ENCODE measurements at places on chromosomes 2 and 18. TPM values are rescaled to one million over a fixed set of nuclear protein-coding genes. Genes with fewer than 3 reads are reported as not detected.

Gene TOGARAM2
- 0.26 TPM for total RNA-seq

Gene ARHGAP15
- total RNA-seq: not detected

Gene SLC14A1
- 31.0 TPM for total RNA-seq

Gene DYSF
- total RNA-seq: not detected

Gene AKAIN1
- total RNA-seq: not detected

Gene MARCHF4
- 0.26 TPM for total RNA-seq

Gene EEF1B2
- total RNA-seq: 439 TPM

Gene SLC66A2
- 46.1 TPM for total RNA-seq

Gene CYP27A1
- 40.6 TPM for total RNA-seq

Gene SLC9A2
- not detected for total RNA-seq

Gene ADAM17
- total RNA-seq: 49.1 TPM

Gene PROM2
- 0.26 TPM for total RNA-seq

Gene GNAL
- 0.77 TPM for total RNA-seq

Gene AFF3
- total RNA-seq: 0.50 TPM

Gene TXNDC2
- not detected for total RNA-seq

Gene ANKRD36B
- total RNA-seq: 26.7 TPM

Gene LRRC30
- not detected for total RNA-seq

Gene CAPN14
- 0.17 TPM for total RNA-seq

Gene CCDC85A
- total RNA-seq: not detected

Gene CHRNG
- total RNA-seq: not detected

Gene CYRIA
- 10.2 TPM for total RNA-seq

Gene ANKRD30BL
- not detected for total RNA-seq

Gene OXER1
- total RNA-seq: 0.26 TPM

Gene HNRNPLL
- 51.4 TPM for total RNA-seq

Gene IER3IP1
- 26.2 TPM for total RNA-seq

Gene OSBPL6
- total RNA-seq: 2.1 TPM

Gene PER2
- total RNA-seq: 2.1 TPM

Gene NEUROD1
- total RNA-seq: not detected

Gene CROCC2
- total RNA-seq: 0.51 TPM

Gene ABHD1
- total RNA-seq: 0.26 TPM

Gene LRP2
- under 0.01 TPM for total RNA-seq

Gene CYP26B1
- total RNA-seq: 0.51 TPM

Gene CFAP65
- total RNA-seq: not detected

Gene ST8SIA5
- under 0.01 TPM for total RNA-seq

Gene SRD5A2
- not detected for total RNA-seq

Gene EN1
- under 0.01 TPM for total RNA-seq

Gene NETO1
- total RNA-seq: 0.26 TPM

Gene TMEFF2
- total RNA-seq: 0.33 TPM

Gene UGT1A10
- total RNA-seq: not detected

Gene ANKRD30B
- total RNA-seq: under 0.01 TPM

Gene CACNB4
- total RNA-seq: 2.1 TPM

Gene OTOS
- not detected for total RNA-seq

Gene HDHD2
- 15.0 TPM for total RNA-seq

Gene PLEKHH2
- total RNA-seq: 14.0 TPM

Gene PDE11A
- total RNA-seq: not detected

Gene LIMS1
- total RNA-seq: 52.7 TPM

Gene SCN3A
- 0.33 TPM for total RNA-seq

Gene REG3A
- not detected for total RNA-seq
